ENCODE measurements at places on chromosomes 1 and 21. TPM values are rescaled to one million over a fixed set of nuclear protein-coding genes. Genes with fewer than 3 reads are reported as not detected.

LCE1F gene
- total RNA-seq, result not detected

DNA sequence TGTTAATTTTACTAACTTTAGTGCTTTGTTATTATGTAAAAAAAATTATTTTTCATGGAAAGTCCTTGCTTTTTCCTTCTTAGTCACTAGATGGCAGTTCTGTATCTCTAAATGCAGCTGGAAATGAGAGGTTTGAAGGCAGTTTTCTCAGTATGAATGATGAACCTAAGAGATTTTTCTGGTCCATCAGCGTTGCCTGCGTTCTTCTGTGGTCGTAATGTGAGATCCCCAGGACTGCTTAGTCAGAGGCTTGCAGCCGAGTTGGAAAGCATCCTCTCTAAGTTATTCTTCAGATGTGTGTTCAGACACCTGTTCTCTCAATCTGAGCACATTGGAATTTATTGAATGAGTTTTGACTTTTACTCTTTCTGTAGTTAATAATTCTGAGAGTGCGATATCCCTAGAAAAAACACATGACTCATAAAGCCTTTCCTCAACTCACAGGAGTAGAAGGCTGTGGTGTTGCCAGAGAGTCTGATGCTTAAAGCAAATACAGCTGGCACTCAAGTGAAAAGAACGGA lies 99.3 kb downstream of the FMN2 start:
- no peak overlapping the region for H3K27ac ChIP-seq
- no peaks in the 10 kb centered on the region for H3K4me1 ChIP-seq
- no peak overlapping the region for H3K4me3 ChIP-seq
- H3K27me3 ChIP-seq, result no peaks in the 10 kb centered on the region

DNA sequence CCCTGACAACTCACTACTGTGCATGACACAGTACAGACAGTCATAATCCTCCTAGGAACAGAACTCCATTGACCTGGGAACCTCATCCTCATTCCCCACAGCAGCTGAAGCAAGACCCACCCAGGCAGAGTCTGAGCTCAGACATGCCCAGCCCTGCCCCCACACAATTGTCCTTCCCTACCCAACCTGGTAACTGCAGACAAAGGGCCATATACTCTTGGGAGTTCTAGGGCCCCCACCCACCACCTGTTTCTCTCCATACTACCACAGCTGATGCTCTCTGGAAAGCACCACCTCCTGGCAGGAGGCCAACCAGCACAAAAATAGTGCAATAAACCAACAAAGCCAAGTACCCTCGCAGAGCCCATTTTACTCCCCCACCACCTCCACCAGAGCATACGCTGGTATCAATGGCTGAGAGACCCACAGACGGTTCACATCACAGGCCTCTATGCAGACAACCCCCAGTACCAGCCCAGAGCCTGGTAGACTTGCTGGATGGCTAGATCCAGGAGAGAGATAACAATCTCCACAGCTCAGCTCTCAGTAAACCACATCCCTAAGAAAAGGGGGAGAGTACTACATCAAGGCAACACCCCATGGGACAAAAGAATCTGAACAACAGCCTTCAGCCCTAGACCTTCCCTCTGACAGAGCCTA lies 159.7 kb upstream of the CXADR start:
- no peaks in the 10 kb centered on the region for H3K36me3 ChIP-seq
- H3K4me3 ChIP-seq, result no peak overlapping the region
- no peak overlapping the region for H3K27ac ChIP-seq
- H3K27me3 ChIP-seq, result no peaks in the 10 kb centered on the region

GRCh38 chr1:66251546-66251945 lies 282.4 kb upstream of the SGIP1 start:
- peaks cover 52% of the 10 kb centered on the region for H3K4me1 ChIP-seq
- no peak overlapping the region for H3K4me3 ChIP-seq
- no peaks in the 10 kb centered on the region for H3K36me3 ChIP-seq

DNA sequence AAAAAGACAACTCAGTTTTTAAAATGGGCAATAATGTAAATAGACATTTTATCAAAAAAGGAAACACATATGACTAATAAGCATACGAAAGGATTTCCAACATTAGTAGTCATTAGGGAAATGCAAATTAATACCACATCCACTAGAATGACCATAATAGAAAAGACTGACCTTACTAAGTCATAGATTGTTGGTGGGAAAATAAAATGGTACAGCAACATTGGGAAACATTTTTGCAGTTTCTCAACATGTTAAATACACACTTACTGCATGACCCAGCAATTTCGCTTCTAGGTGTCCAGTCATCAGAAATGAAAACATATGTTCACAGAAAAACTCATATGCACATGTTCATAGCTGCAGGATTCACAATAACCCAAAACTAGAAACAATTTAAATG lies 29.9 kb upstream of the SLC44A3 start:
- no peak overlapping the region for H3K27ac ChIP-seq
- peaks cover 12% of the 10 kb centered on the region for H3K27me3 ChIP-seq
- H3K4me1 ChIP-seq, result peaks cover 2% of the 10 kb centered on the region
- no peak overlapping the region for H3K4me3 ChIP-seq
- H3K36me3 ChIP-seq, result no peaks in the 10 kb centered on the region
- no peak for DNase-seq

GPR137B gene
- 4.9 TPM for total RNA-seq

- H3K27me3 ChIP-seq, result peaks cover 35% of the 10 kb centered on the region
- no peaks in the 10 kb centered on the region for H3K36me3 ChIP-seq
These were observed 65.8 kb upstream of the BCL10 start for GRCh38 chr1:85342207-85342606.

WDR64 gene
- total RNA-seq, result 0.31 TPM

Measured in activated CD8-positive, alpha-beta T cell treated with anti-CD3 and anti-CD28 coated beads, Interleukin-2, amount 10 ng/mL, durations not matched to agents 7 days and 5 days (primary cell).